ENCODE measurements at places on chromosomes 5 and 9. TPM values are rescaled to one million over a fixed set of nuclear protein-coding genes. Genes with fewer than 3 reads are reported as not detected.

The SLC45A2 gene
- 1.2 TPM for polyA plus RNA-seq

The SHOC1 gene
- not detected for polyA plus RNA-seq

The MLANA gene
- not detected for polyA plus RNA-seq

The LHX3 gene
- not detected for polyA plus RNA-seq

The FGD3 gene
- polyA plus RNA-seq = 8.3 TPM

The IFNB1 gene
- not detected for polyA plus RNA-seq

The ANGPTL2 gene
- 0.10 TPM for polyA plus RNA-seq

The LCN15 gene
- polyA plus RNA-seq = not detected

The PHF24 gene
- 1.8 TPM for polyA plus RNA-seq

The MOB3B gene
- 2.2 TPM for polyA plus RNA-seq

The MSMP gene
- polyA plus RNA-seq = not detected

The ADAMTS13 gene
- 13.5 TPM for polyA plus RNA-seq

The PFN3 gene
- not detected for polyA plus RNA-seq

The OR1J4 gene
- polyA plus RNA-seq = not detected

The SHLD3 gene
- 26.8 TPM for polyA plus RNA-seq

The KIF4B gene
- not detected for polyA plus RNA-seq

The ZFP2 gene
- 14.5 TPM for polyA plus RNA-seq

The ABCA1 gene
- polyA plus RNA-seq = 5.1 TPM

The TMEM215 gene
- polyA plus RNA-seq = not detected

The FOXD1 gene
- polyA plus RNA-seq = not detected

The IQGAP2 gene
- polyA plus RNA-seq = 4.0 TPM

The N4BP3 gene
- 5.8 TPM for polyA plus RNA-seq

The SPINK5 gene
- polyA plus RNA-seq = 1.8 TPM

The PCDHA3 gene
- 3.0 TPM for polyA plus RNA-seq

The KCNN2 gene
- polyA plus RNA-seq = 1.6 TPM

The RNF183 gene
- polyA plus RNA-seq = not detected

The NUP155 gene
- 15.9 TPM for polyA plus RNA-seq

The TRPM6 gene
- polyA plus RNA-seq = not detected

The C6 gene
- polyA plus RNA-seq = 2.6 TPM

The KIAA0825 gene
- 5.1 TPM for polyA plus RNA-seq

The KIF12 gene
- polyA plus RNA-seq = 0.14 TPM

The ADAMTS12 gene
- 0.08 TPM for polyA plus RNA-seq

The C5orf58 gene
- polyA plus RNA-seq = not detected

The PTGES gene
- polyA plus RNA-seq = 1.2 TPM

The CDKN2B-AS1 gene
- not detected for polyA plus RNA-seq

The EIF4E1B gene
- polyA plus RNA-seq = 0.82 TPM

The DIPK1B gene
- polyA plus RNA-seq = 78.7 TPM
